ENCODE measurements at places on chromosomes 1 and 21. TPM values are rescaled to one million over a fixed set of nuclear protein-coding genes. Genes with fewer than 3 reads are reported as not detected.

DNA sequence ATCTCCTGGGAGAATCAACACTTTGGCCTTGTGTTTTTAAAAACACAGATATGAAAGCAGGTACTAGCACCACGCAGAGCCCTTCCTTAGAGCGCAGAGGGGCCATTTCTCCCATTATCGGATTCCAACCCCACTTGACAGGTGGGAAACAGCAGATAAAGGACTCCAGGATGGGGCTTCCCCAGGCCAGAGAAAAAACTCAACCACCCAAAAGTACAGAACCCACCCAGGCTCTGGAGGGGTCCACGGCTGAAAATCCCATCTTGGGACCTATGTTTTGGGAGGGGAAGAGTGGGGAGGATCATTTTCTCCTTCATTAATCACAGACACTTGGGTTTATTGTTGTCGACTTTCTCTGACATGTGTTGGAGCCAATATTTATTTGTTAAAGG is 27.1 kb upstream of the COL18A1 start:
- no peak overlapping the region for H3K4me3 ChIP-seq
- no peaks in the 10 kb centered on the region for H3K4me1 ChIP-seq
- peaks cover 4% of the 10 kb centered on the region for H3K27me3 ChIP-seq
- no peaks in the 10 kb centered on the region for H3K36me3 ChIP-seq
- DNase-seq = no peak
- no peak overlapping the region for H3K27ac ChIP-seq

GRCh38 chr1:118827636-118828035 is 160.5 kb downstream of the TBX15 start:
- no peak overlapping the region for H3K4me3 ChIP-seq
- DNase-seq = no peak
- no peaks in the 10 kb centered on the region for H3K27me3 ChIP-seq
- no peaks in the 10 kb centered on the region for H3K4me1 ChIP-seq
- no peak overlapping the region for H3K27ac ChIP-seq

GRCh38 chr1:68907491-68907890 is 410.6 kb upstream of the DEPDC1 start:
- no peak for DNase-seq
- H3K4me1 ChIP-seq = no peaks in the 10 kb centered on the region
- no peak overlapping the region for H3K4me3 ChIP-seq
- H3K36me3 ChIP-seq = no peaks in the 10 kb centered on the region
- H3K27me3 ChIP-seq = no peaks in the 10 kb centered on the region

BLZF1 gene
- total RNA-seq = 20.1 TPM

DNA sequence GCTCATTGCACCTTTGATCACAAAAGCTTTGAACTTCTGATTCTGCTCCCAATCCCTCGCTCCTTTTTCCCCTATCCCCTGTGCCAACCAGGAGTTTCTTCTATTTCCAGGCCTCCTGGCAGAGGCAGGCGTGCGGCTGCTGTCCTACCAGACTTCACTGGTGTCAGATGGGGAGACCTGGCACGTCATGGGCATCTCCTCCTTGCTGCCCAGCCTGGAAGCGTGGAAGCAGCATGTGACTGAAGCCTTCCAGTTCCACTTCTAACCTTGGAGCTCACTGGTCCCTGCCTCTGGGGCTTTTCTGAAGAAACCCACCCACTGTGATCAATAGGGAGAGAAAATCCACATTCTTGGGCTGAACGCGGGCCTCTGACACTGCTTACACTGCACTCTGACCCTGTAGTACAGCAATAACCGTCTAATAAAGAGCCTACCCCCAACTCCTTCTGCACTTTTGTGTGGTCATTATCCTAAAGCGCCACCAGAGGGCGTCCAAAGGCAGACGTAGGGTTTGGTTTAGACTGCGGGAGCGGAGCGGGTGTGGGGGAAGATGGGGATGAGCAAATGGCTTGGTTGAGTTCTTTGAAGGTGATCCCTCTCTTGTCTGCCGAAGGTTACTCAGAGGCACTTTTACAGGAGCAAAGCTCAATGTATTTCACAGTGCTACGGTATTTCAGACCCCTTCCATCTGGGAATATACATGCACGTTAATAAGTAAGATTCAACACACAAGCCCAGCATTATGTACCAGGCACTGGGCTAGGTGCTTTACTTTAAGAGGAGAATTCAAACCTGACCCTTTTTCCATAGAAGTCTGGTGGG is 24.7 kb downstream of the HMGCS2 start:
- no peak overlapping the region for H3K4me3 ChIP-seq
- H3K27me3 ChIP-seq = no peaks in the 10 kb centered on the region
- no peak overlapping the region for H3K27ac ChIP-seq
- peak; percentile 55 for DNase-seq

- H3K27ac ChIP-seq = peak overlapping the region; percentile 58
- peaks cover 4% of the 10 kb centered on the region for H3K36me3 ChIP-seq
- peak; percentile 76 for DNase-seq
- peaks cover 49% of the 10 kb centered on the region for H3K4me1 ChIP-seq
Observed at GRCh38 chr1:198656500-198656932, 17.7 kb downstream of the PTPRC start.

GRCh38 chr1:94095744-94096469 is 25.0 kb downstream of the ABCA4 start:
- H3K4me1 ChIP-seq = no peaks in the 10 kb centered on the region
- DNase-seq = no peak
- no peak overlapping the region for H3K27ac ChIP-seq

DNA sequence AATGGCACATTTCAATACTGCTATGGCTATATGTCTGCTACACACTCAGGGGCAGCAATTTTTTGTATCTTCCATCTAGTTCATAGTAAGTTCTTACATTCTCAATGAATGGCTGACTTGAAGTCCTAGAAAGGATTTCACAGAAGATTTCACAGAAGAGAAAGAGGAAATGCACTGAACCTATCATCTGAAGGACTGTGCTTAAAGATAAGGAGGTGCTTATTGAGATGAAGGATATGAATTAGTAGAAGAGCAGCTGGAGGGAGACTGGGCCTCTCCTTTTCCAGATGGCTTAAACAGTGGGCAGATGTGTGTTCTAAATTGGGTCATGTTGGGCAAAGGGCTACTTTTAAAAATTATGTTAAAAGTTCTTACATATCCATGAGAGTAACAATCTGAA is 14.6 kb downstream of the ADAR start:
- H3K36me3 ChIP-seq = peaks cover 11% of the 10 kb centered on the region
- no peak overlapping the region for H3K27ac ChIP-seq
- no peaks in the 10 kb centered on the region for H3K27me3 ChIP-seq

TRIM63 gene
- total RNA-seq = not detected

DNA sequence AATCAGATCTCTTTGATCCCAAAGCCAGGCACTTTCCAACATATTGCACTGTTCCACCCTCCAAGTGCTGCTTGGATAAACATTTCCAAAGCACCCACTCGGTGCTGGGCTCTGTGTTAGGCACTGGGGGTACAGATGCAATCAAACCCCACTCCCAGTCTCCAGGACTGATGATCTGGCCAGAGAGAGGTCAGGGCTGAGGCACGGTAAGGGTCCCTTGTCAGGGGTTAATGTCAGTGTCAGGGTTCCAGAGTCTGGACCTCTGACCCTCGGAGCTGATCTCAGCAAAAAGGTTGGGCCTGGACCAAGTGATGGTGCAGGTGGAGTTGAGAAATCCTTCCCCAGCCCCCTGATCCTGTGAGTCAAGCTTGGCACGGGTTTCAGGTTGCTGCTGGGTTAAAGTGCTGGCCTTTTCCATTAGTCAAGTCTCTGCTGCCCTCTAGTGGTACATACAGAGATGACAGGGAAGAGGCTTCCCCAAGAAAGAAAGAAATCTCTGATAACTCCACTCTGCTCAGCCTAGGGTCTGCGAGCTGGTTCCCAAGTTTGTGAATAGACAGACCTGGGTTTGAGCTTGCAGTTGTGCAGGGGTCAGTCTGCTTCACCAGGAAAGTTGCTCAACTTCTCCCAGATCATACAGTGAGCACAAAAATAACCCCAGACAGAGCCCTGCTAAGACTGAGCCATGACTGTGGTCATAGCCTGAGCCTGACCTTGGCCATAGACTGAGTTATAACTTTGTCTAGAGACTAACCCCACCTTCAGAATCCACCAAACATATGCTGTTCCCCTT is 74.6 kb downstream of the DMRTA2 start:
- no peaks in the 10 kb centered on the region for H3K36me3 ChIP-seq
- H3K4me1 ChIP-seq = no peaks in the 10 kb centered on the region
- DNase-seq = peak; percentile 62

GRCh38 chr1:145771056-145771455 is 51.8 kb downstream of the CD160 start:
- DNase-seq = no peak
- no peak overlapping the region for H3K27ac ChIP-seq
- H3K27me3 ChIP-seq = no peaks in the 10 kb centered on the region
- peaks cover 16% of the 10 kb centered on the region for H3K36me3 ChIP-seq
- no peak overlapping the region for H3K4me3 ChIP-seq

MFSD2A gene
- 3.9 TPM for total RNA-seq

- no peaks in the 10 kb centered on the region for H3K36me3 ChIP-seq
- no peak overlapping the region for H3K27ac ChIP-seq
- no peak overlapping the region for H3K4me3 ChIP-seq
- H3K4me1 ChIP-seq = no peaks in the 10 kb centered on the region
- no peaks in the 10 kb centered on the region for H3K27me3 ChIP-seq
- DNase-seq = no peak
Observed at GRCh38 chr1:199959775-199960110, 67.8 kb upstream of the NR5A2 start.

DMRTB1 gene
- not detected for total RNA-seq

F13B gene
- not detected for total RNA-seq

CYP4X1 gene
- not detected for total RNA-seq

- no peak overlapping the region for H3K4me3 ChIP-seq
- DNase-seq = no peak
- no peak overlapping the region for H3K27ac ChIP-seq
- peaks cover 9% of the 10 kb centered on the region for H3K27me3 ChIP-seq
Observed at GRCh38 chr1:194298007-194298598, 1111.7 kb upstream of the B3GALT2 start.

HOOK1 gene
- 12.6 TPM for total RNA-seq

ADGRL2 gene
- not detected for total RNA-seq

ANKRD45 gene
- total RNA-seq = not detected

DNA sequence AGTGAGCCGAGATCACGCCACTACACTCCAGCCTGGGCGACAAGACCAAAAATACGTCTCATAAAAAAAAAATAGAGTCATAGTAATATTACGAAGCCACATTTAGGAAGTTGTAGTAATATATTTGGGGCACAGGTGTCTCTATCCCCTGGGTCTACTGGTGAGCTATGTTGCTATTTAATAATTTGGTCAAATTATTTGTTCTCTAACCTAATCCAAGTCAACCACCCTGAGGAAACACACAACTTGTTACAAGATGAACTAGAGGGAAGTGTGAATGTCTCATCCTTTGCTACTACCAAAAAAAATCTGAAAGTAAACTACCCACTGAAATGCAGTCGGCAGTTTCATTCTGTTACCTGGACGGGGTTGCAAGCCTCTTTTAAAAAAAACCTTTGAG is 35.3 kb downstream of the RGS8 start:
- H3K27ac ChIP-seq = no peak overlapping the region
- no peaks in the 10 kb centered on the region for H3K36me3 ChIP-seq
- H3K4me3 ChIP-seq = no peak overlapping the region
- H3K4me1 ChIP-seq = peaks cover 15% of the 10 kb centered on the region
- H3K27me3 ChIP-seq = no peaks in the 10 kb centered on the region

OR2T2 gene
- 3.9 TPM for total RNA-seq

GRCh38 chr1:31261916-31262315 is 22.2 kb upstream of the NKAIN1 start:
- H3K4me3 ChIP-seq = no peak overlapping the region
- no peaks in the 10 kb centered on the region for H3K4me1 ChIP-seq
- no peak for DNase-seq

SH2D5 gene
- 0.29 TPM for total RNA-seq

GRCh38 chr1:24860841-24861240 is 69.2 kb downstream of the RUNX3 start:
- no peak overlapping the region for H3K27ac ChIP-seq
- no peak for DNase-seq
- no peak overlapping the region for H3K4me3 ChIP-seq
- peaks cover 5% of the 10 kb centered on the region for H3K4me1 ChIP-seq
- no peaks in the 10 kb centered on the region for H3K36me3 ChIP-seq

TMPRSS15 gene
- total RNA-seq = not detected

OR14K1 gene
- total RNA-seq = not detected

GRCh38 chr1:196376630-196377328 is 231.5 kb downstream of the KCNT2 start:
- H3K4me1 ChIP-seq = no peaks in the 10 kb centered on the region
- no peak for DNase-seq
- H3K27me3 ChIP-seq = no peaks in the 10 kb centered on the region
- no peak overlapping the region for H3K27ac ChIP-seq
- no peak overlapping the region for H3K4me3 ChIP-seq

Data from B cell (primary cell).